ENCODE measurements at places on chromosomes 11 and 22. TPM values are rescaled to one million over a fixed set of nuclear protein-coding genes. Genes with fewer than 3 reads are reported as not detected.

GRCh38 chr11:128473636-128474035 lies 113.7 kb downstream of the ETS1 start:
- peak; percentile 83 for DNase-seq

- DNase-seq = no peak
These were observed 14.0 kb downstream of the CFAP300 start for GRCh38 chr11:102061276-102061675.

DNA sequence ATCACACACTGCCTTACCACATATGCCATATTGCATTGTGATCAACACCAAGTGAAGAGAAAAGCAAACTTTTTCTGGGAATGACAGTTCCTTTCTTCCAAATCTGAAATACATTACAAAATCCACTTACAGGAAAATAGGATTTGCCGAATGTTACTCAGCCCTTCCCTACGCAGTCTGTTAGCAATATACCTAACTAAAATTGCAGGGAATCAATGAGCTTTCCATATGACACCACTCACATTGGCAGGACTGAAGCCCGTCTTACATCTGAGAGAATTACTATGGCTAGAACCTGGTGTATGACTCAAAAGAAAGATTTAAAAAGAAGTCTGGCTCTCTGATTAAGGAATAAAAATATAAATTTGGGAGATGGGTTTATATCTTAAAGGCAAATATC lies 136.0 kb downstream of the LRRC4C start:
- peak; percentile 87 for DNase-seq

DNA sequence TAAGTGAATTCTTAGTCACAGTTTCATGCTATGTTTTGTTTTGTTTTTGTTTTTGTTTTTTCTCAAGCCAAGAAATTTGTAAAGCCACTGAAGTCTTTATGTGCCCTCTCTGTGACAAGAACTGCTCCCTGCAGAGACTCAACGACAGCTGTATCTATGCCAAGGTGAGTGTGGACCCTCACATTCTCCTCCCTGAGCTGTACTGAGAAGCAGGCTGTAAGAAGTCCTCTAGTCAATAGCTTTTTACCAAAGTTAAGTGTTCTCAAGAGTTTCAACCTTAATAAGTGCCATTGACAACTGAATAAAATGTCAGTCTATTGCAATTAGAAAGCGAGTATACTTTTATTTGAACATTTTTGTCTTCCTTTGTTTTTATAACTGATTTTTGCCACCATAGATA lies 18.9 kb downstream of the MUC15 start:
- DNase-seq = no peak

DNA sequence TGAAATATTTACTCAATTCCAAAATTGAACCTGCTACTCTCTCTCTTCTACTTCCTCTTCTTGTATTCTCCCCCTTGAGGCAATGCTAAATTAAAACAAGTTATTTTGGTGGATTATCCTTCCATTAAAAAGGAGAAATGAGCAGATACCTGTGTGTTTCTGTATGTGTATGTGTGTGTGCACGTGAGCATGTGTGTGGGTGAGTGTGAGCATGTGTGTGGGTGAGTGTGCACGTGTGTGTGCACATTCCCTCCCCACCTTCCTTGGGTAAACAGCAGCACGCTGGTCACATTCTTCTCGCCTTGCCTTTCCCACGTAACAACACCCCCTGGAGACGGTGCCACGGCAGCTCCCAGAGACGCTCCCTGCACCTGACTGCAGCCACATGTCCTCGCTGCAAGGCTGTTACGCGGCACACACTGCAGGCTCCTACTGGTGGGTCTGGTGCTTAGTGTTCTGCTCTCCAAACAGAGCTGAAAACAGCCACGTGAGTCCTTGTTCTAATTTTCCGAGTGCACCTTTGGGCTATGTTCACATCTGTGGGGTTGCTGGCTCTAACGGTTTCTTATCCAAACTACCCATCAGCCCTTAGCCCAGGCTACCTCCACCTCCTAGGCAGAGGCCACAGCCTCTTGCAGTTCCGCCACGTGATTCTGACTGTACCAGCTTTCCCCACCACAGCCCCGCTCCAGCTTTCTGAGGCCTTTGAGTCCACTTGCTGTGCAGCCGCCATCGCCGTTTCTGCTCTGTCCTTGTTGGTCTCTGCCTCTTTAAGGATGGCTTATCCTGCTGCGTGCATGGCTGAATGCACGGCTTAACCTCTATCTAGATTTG lies 123.4 kb downstream of the CTTN start:
- no peak for DNase-seq

- peak; percentile 39 for DNase-seq
These were observed 29.0 kb upstream of the PARVG start for GRCh38 chr22:44151676-44152075.

DNA sequence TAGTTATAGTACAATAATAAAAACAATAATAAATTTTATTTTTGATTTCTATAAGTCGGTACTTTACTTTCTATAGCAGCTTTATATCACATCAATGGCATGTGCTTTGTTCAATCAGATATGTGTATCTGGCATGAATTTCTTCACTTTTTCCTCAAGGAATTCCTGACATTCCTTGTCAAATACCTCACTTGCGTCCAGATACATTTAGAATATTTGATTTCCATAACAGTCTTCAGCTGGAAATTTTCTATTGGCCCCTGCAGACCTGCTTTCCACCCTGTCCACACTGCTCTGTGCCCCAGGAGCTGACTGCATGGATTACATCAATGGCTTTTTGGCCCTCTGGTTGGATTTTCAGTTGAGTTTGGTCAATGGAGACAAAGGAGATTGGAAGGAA lies 93.2 kb downstream of the FAR1 start:
- peak; percentile 15 for DNase-seq

DNA sequence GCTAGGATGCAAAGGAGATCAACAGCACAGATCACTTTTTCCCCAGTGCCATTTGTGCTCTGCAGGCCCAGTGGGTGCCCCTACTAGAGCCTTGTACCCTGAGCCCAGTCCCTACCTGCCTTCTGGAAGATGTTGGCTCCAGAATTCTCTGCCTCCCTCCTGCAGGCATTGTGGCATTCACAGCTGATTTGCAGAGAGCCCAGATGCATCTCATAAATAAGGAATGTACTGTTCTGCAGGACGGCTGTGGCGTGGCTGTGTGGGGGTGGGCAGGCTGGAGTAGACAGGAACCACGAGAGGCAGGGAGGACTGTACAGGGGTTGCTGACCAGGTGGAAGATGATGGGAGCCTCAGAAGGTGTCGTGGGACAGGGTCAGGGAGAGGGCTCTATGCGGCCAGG lies 11.2 kb upstream of the MIAT start:
- no peak for DNase-seq

DNA sequence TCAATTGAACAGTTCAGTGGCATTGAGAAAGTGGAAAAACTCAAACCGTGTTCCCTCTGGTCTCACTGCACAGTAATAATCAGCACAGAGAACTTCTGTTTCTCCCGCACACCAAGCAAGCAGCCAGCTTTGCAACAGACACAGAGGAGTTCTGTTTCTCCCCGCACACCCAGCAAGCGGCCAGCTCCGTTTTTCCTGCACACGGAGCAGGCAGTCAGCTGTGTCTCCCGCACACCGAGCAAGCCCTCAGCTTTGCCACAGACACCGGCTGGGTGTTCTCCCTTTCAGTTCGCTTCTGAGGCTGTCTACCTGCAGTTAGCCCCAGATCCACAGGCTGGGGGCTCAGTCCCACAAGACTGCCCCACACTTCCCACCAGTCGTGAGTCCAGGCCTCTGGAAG lies 9.9 kb upstream of the TALDO1 start:
- no peak for DNase-seq

- DNase-seq = no peak
These were observed 16.5 kb upstream of the GAL start for GRCh38 chr11:68667511-68668500.

DNA sequence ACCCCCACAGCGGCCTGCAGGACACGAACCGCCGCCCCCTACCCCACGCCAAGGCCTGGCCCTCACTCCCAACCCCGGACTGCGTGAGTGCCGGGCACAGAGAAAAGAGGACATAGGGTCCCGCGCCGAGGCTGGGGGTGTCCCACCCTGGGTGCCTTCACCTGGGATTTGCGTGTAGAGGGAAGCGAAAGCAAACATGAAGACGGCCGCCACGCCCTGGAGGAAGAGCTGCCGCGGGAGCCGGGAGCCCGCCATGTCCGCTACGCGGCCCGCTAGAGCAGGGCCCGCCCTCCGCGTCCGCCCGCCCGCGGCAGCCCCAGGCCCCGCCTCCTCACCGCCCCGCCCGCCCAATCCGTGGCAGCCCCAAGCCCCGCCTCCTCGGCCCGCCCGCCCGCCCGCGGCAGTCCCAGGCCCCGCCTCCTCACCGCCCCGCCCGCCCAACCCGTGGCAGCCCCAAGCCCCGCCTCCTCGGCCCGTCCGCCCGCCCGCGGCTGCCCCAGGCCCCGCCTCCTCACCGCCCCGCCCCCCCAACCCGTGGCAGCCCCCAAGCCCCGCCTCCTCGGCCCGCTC lies at the start of gene LMF2:
Gene LMF2, minus strand, starts transcription at position 282 of the 570 bp plus-strand sequence. Its CDS starts 27 bp downstream, at position 255.
- no peak for DNase-seq

GRCh38 chr11:130070846-130071200 lies 1.1 kb downstream of the APLP2 start:
- peak; percentile 49 for DNase-seq

DNA sequence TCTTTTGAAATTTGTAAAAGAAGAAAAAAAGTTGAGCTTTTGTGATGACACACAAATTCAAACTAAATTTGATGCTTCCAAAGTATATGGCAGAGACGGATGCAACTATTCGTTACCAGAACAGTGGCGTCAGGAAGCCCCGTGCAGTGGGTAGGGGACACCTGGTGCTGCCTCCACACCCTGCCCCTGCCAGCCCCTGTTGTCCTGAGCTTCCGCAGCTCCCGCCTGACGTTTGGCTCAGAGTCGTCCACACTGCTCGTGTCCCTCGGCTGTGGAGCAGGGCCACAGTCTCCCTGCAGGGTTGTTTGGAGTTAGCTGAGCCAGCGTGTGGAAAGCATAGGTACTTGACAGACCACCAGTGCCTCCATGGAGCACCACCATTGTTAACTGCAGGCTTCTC lies 86.3 kb downstream of the ATXN10 start:
- no peak for DNase-seq

DNA sequence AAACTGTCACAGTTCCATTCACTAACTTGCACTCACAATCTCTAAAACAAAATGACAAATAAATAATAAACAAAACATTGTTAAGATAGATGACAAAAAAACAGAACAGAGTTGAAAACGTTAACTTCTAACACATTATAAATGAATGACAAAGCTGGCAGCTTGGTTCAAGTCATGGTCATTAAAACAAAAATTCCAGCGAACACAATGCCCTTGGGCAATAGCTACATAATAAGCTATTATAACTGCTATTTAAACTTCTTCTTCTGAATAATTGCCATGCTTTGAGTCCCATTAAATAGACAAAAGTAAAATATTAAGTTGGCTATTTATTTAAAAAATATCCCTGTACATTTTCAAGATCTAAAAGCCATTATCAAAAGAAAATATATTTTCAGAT lies 54.7 kb downstream of the PICALM start:
- DNase-seq = no peak

GRCh38 chr11:9573775-9574621 lies 528 bp downstream of the WEE1 start:
- peak; percentile 38 for DNase-seq

DNA sequence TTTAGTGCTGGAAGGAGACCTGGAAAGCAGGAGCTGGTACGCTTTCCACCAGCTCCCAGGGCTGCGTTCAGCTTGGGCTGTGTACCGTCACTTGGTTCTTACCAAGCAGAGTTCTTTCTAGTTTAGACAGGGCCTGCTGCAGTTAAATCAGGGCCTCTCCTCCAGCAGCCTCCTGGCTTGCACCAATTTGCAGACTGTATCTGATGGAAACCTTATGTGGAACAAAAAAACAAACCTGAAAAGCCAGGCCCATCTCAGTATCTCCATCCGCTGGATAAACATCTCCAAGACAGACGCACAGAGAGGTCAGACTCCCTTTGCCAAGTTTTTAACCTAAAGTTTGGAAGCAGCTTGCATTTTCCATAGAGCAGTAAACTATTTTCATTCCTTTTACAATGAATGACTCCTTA lies 288.6 kb upstream of the SORL1-AS1 start:
- DNase-seq = peak; percentile 98

DNA sequence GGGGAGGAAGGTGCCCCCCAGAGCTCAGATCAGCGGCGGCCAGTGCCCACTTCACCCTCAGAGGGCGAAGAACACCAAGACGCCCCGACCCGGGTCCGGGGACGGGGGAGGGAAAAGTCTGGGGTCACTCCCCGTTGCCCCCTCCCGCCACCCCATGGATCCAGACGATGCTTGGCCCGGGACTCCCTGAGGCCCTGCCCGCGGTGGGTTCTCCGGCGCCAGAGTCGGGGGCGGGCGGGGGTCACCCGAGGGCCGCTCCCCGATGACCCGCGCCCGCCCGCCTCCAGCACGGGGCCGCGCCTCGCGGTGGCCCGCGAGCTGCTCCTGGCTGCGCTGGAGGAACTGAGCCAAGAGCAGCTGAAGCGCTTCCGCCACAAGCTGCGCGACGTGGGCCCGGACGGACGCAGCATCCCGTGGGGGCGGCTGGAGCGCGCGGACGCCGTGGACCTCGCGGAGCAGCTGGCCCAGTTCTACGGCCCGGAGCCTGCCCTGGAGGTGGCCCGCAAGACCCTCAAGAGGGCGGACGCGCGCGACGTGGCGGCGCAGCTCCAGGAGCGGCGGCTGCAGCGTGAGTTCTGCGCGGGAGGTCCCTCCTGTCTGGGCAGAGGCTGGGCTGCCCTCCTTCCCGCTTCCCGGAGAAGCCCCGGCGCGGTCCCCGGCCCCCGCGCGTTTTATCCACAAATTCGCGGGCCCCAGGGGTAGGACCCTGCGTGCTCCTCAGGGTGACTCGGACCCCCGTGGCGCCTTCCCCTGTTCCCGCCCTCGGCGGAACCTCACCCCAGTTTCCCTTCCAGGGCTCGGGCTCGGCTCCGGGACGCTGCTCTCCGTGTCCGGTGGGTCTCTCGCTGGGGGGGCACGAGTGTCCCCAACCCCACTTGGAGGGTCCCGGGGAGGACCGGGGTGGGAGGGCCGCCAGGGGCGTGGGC lies 1.1 kb downstream of the NLRP6 start:
- no peak for DNase-seq

DNA sequence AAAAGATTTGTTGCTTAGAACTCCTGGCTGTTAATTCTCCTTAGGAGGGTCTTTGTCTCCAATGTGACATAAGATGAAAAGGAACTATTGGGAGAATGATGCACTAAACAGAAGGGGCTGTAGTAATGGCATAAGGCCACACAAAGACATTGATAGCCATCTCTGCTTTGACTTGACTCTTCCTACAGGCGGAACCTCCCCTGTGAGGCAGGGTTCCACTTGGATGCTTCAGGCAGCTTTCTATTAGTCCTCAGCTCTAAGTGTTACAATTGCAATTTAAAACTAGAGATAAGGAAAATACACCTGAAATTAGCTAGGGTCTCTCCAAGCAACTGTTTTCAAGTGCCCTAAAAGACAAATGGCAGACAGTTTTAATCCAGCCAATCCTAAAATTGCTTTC lies 391.6 kb upstream of the CCDC90B start:
- no peak for DNase-seq

Gene OR6A2
- not detected for polyA plus RNA-seq

Gene ESAM
- polyA plus RNA-seq = 46.2 TPM

Gene KCNK4
- not detected for polyA plus RNA-seq

Gene PHOX2A
- polyA plus RNA-seq = not detected

Gene OR56A1
- polyA plus RNA-seq = not detected

Gene MUC5AC
- 0.75 TPM for polyA plus RNA-seq

Gene STIP1
- 125 TPM for polyA plus RNA-seq

Gene OLFML1
- 40.2 TPM for polyA plus RNA-seq
